ENCODE measurements at places on chromosomes 16 and 17.
A peak's percentile ranks its signal among the peaks of the same experiment; 100 is the strongest.

DNA sequence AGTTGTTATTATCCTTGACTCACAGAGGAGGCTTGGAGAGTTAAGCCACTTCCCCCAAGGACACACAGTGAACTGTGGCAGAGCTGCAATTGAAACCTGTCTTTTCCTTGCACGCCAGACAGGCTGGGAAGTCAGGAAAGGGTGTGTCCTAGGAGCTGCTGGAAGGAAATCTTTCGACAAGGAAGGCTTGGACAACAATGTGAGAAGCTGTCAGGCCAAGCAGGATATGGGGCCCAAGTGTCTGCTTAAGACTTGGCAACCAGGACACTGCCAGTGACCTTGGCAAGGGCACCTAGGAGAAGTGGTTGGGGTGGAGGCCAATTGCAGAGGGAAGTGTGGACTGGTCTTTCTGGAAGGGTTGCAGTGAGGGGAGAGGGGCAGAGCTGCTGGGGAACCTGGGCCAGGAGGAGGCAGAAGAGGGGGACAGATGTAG, 2.1 kb upstream of the CAMKK1 start:
- no peak for DNase-seq

DNA sequence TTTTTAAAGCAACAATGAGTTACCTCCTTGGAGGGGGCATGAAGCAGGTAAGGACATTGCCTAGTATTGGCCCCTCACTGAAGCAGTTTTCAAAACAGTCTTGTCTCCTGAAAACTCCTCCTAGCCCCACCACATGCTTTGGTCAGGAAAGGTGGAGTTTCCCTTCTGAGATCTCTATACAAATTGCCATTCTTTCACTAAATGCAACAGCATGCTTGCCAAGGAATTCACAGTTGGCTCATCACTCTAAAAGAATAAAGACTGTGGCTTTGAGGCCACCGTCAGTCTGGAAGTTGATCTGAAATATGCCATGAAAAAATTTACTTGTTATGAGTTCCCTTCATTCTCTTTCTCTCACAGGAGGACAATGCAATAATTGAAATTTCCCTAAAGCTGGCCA, 4.2 kb downstream of the TTC19 start:
- no peak for DNase-seq

- DNase-seq: peak; percentile 93
Observed at GRCh38 chr17:50345432-50346312, at the start of gene XYLT2. TSS of gene XYLT2 (plus strand) at chr17:50346126. CDS start at chr17:50346141, 15 bp downstream.

GRCh38 chr16:79508294-79508693, 92.2 kb downstream of the MAF start:
- DNase-seq: no peak

DNA sequence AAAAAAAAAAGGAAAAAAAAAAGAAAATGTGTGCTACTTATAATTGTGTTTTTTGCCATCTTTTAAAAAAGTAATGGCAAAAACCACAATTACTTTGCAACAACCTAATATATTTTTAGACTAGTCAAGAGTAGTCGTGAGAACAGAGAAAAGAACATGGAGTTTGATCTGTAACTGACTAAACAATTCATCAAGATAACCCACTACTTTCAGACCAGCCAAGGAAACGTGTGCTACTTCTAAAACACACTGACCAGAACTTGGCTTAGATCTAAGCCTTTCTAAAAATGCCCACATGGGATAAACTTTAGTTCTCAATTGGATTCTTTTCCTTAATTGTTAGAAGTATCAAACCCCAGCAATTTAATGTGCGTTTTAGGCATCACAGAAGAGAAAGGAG, 616 bp downstream of the PECAM1 start:
- DNase-seq: no peak

DNA sequence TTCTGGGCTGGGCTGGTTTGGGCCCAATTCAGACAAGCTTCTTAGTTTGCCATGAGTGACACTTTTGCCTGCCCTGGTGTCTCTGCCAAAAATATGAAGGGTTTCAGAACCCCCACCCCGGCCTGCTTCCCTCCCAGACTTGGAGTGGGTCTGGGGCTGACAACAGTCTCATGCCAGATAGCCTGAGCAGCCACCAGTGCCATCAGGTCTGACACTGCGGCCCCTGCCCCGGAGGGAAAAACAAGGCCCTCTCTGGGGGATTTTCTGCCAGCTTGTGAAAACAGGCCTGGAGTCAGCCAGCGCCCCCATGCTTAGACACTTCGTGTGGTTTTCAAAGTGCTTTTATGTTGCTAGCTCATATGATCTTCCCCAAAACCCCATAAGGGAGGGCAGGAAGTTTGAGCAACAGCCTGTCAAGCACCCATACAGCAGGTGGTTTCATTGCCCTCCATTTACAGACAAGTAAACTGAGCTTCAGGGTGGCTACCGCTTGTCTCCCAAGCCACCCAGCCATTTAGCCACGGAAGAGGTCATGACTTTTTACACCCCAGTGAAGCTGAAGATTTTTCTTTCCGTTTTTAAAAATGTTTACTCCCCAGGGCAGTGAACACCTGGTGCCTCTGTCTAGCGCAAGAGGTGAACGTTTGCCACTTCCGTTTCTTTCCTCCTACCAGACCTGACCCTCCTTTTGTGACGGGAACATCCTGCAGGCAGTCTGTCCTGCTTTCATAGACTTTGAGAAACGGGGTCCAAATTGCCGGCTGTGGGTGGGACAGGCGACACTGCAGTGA, 300.6 kb downstream of the SEC14L1 start:
- peak; percentile 79 for DNase-seq

DNA sequence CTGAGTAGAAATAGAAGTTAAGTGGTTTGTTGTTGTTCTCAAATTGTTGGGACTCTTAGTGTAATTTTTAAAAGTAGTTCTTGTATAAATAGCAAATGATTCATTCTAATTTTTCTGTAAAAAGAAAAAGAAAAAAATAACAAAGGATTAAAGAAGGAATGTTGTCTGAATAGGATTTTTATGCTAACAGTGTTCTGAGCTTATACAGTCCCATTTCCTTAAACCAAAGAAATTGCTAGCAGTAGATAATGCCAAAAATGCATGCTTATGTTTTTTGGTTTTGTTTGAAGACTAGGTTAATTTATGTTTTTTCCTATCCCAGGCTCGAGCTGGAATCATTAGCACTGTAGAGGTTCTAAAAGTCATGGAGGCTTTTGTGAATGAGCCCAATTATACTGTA, 44.7 kb upstream of the KPNB1 start:
- no peak for DNase-seq

GRCh38 chr16:69340095-69340644, 598 bp downstream of the NIP7 start:
- peak; percentile 58 for DNase-seq

GRCh38 chr17:75316253-75316652, 27.0 kb upstream of the SLC25A19 start:
- DNase-seq: no peak

- peak; percentile 71 for DNase-seq
Observed at GRCh38 chr17:80195671-80196529, 24.2 kb downstream of the SGSH start.

DNA sequence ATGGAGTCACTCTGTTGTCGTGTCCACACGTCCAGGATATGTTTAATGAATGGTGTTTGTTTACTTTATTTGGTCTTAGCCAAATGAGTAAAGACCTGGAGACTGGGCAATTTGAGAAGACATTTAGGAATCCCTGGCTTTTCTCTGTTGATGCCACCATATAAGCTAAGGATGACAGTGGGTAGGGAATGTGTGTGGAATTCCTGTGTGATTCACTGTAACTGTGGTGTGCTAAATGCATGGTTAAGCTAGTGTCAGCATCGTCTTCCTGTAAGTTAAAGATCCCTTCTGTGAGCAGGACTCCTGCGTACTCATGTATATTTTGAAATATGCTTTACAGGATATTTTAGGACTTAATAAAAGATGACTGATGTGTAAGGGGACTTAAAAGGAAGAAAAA, 26.4 kb downstream of the GOSR1 start:
- no peak for DNase-seq

DNA sequence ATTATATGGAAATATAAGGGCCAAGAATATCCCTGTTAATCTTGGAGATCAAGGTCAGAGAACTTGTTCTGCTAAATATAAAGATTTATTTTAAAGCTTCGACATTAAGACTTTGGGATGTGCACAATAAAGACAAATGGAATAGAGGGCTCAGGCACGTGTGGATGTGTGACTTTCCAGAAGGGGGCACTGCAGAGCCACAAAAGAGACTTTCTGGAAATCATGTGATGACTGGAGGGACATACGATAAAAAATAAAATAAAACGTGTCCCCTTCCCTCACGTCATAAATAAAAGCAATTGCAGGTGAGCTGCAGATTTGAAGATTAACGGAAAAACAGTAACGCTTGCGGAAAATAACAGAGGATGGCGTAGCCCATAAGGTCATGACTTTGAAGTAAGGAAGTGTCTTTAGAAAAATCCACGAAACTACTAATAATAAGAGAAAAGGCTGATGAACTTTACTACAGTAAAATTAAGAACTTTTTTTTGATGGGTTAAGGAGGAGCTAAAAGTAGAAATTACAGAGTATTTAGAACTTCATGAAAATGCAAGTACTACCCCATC, 9.4 kb upstream of the ENGASE start:
- DNase-seq: peak; percentile 75

GRCh38 chr16:67391424-67392300, 1.6 kb downstream of the TPPP3 start:
- DNase-seq: no peak

DNA sequence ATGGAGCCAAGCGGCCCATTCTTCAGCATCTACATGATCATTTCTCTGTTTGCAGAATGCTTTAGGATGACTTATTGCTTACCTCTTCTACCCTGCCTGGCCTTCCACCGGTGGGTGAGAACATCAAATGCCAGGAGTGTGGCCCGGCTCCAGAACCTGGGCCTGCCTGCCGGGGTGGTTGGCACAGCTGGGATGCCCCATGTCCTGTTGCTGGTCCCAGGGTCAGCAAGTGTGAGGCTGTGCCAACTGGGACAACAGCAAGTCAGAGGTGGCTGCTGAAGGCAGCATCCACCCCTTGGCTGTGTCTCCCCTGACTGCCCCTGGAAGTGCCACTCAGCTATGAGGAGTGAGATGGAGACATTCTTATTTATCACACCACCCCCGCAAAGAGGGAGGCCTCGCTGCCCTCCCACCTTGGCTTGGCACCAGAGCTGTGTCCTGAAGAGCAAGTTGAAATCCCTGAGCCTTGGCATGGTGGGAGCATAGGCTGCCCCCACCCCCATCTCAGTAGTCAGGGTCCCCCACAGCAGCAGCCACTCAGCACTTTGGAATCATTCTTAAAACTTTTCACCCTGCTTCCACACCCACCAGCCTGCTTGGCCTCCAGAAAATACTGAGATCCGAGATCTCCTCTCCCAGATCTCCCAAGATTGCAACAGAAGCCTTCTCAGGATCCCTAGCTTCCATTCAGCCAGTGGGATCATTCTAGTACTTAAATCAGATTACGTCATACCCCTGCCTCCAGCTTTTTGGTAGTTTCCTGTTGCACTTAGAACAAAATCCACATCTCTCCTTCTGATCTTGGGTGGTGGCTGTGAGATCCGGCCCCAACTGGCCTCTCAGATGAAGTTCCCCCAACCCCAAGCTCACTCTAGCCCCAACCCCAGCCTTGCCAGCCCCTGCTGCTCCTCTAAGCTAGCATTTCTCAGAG, 127.5 kb downstream of the SOCS1 start:
- DNase-seq: no peak

GRCh38 chr17:61158376-61158775, 241.3 kb upstream of the TBX2 start:
- no peak for DNase-seq

DNA sequence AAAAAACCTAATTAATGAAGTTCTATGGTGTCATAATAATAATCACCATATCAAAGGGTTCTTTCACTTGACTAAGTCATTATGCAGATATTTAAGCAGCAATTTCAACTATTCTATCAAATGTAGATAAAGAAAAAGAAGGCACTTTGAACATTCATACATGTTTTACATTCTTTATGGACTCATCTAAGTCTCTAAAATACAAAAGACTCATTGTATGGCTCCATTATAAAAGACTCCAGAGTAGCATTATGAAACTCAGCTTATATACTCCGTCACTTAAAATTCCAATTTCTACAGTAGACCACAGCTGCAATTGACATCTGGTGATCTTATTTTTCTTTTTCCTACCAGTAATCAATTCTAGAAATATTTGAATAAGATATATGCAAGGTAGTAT, 173.5 kb upstream of the KIF2B start:
- no peak for DNase-seq

- DNase-seq: no peak
Observed at GRCh38 chr17:68334393-68334792, 43.1 kb downstream of the ARSG start.

GRCh38 chr17:41666237-41666641, 22.4 kb upstream of the EIF1 start:
- DNase-seq: peak; percentile 76

DNA sequence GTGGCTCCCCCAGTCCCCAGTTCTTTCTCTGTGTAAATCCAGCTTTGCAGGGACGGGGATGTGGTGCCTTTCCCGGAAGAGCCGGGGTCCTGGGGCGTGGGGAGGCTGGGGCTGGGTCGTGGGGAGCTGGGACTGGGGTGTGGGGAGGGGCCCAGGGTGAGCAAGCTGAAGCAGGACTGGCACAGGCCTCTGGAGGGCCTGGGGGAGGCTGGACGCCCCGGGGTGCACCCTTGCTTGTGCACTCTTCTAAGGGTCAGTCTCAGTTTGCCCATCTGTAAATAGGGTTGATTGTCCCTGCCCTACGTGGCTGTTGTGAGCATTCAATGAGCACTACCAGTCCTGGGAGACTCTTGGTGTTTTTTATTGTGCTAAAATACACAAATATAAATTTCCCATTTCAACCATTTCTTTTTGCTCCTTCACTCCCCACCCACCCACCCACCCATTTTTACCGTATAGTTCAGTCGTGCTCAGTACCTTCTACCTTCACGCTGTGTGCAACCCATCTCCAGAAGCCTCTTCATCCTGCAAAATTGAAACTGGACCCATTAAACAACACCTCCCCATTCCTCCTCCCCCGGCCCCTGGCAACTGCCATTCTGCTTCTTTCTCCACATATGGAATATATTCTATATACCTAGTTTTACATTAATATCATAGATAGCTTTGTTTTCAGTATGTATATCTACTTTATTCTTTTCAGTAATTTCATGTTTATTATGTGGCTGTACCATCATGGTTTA, 7.8 kb upstream of the TBC1D3B start:
- DNase-seq: no peak

DNA sequence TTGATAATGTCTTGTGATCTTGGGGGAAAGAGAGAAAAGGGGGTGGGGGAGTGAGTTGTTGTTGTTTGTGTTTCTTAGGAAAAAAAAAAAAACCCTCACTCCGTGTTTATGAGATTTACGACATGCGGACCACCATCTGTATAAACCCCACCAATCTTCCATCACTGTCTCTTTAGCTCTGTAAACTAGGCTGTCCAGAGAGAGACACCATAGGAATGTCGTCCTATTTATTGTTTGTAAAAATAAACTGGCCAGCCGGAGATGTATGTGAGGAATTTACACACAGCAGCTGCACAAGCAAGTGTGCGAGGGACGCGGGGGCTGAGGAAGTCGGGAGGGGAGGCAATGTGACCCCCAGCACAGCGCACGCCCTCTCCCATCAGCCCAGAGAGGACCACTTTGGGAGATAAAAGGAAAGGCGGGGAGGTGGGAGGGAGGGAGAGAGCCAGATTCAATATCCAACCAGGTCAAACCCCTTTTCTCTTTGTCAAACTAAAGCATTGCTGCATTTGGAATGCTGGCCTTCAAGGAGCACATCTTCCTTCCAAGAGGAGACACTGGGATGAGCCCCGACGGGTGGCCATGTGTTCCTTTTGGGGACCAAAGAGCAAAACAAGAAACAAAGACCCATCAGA, 136.2 kb upstream of the SALL1 start:
- DNase-seq: no peak
